Neuronal stem cell (in vitro differentiated cells): ENCODE measurements at places on chromosomes 16 and 17.

GRCh38 chr16:26605626-26606271 is 461.0 kb upstream of the C16orf82 start:
- DNase-seq: no peak

GRCh38 chr17:32936894-32937500 is 9.0 kb downstream of the TMEM98 start:
- DNase-seq: peak; percentile 81

- peak; percentile 90 for DNase-seq
Observed at GRCh38 chr17:82418001-82418986, at the start of the genes HEXD and OGFOD3. TSS of gene HEXD (plus strand) at chr17:82418347. CDS start at chr17:82419800, 1,453 bp downstream. TSS of gene OGFOD3 (minus strand) at chr17:82418586. CDS start at chr17:82418485, 101 bp downstream.

GRCh38 chr16:4656221-4656620 is 31.6 kb downstream of the MGRN1 start:
- DNase-seq: no peak

- DNase-seq: no peak
Observed at GRCh38 chr16:59122262-59122537, 388.1 kb upstream of the GOT2 start.

- no peak for DNase-seq
Observed at GRCh38 chr16:77789085-77790008, 983 bp downstream of the VAT1L start.

DNA sequence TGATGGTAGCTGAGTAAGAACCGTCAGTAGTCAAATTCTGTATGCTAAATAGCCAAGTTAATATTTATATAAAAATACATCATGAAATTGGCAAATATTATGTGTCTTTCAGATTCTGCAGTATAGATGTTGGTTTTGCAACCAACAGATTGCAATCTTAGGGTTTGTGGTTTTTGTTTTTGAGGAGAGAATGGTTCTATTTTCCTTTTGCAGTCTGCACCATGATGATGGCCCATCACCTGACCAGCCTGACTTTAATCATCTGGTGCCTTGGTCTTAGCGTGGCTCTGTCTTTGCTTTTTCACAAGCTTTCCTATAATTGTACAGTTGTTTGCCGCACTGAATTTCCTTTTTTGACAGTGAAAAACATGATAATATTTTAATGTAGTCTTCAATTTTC is 50.7 kb downstream of the NUP93 start:
- DNase-seq: no peak

- DNase-seq: no peak
Observed at GRCh38 chr17:73953206-73954033, 250.1 kb upstream of the RPL38 start.

DNA sequence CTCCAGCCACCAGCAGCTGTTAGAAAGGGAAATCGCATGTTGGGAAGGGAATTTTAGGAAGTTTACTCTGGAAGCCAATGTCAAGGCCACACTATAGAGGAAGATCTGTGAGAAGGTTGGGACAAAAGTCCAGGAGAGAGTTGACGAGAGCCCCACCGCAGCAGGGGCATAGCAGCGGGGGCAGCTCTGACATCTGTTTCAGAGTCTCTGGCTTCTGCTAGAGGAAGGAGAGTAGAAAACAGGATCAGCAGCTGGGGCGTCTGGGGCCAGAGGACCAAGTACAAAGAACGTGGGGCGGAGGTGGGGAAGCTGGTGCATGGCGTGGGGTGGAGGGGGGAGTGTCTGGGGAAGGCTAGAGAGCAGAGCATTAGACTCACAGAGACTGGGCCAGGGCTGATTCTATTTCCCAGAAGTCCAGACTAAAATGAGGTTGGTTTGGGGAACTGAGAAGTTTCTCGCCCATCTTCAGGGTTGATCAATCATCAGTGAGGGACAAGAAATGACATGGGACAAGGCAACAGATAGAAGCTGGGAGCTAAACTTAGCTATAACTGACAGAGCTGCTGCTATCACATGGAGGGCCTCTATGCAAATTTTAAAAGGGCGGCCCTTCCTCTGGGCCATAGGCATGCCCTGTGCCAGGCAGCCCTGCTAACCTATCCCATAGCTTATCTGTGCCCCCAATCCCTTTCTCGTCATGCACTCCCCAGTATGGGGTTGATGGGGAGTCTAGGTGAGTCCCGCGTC is 1.2 kb downstream of the RABEP2 start:
- DNase-seq: no peak

- DNase-seq: no peak
Observed at GRCh38 chr17:7705269-7706255, 560 bp downstream of the EFNB3 start.

DNA sequence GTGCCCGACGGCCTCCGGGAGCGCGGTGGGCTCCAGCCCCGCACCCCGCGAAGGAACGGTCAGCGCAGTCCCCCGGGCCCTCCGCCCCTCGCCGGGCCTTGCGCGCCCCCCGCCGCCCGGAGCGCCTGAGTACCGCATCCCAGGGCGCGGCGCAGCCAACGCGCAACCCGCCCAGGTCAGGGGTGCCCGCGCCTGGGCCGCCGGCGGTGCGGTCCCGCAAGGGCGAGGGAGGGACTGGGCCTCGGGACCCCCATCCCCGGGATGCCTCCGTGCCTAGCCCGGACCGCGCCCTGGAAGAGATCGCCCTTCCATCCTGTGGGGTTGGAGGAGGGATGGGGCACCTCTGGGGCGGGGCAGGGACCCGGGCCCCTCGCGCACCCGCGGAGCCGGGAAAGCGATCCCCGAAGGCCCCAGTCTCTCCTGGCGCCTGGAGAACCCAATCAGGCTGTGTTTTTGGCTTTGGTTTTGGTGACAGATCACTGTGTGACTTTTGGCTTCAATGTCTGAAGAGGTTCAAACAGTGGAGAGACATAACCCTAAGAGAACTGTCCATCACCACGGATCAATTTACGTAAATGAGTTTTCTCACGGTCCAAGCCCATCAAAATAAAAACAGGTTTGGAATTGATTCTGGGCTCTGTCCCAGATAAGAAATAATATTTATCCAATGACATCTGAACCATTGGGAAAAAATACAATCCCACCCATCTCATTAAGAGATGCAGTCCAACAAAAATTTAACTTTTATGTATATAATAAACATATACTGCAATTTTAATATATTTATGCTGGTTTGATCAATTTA is 17.8 kb downstream of the ENPP7 start:
- DNase-seq: no peak

GRCh38 chr17:42459256-42459800 is 650 bp downstream of the ATP6V0A1 start:
- no peak for DNase-seq

- DNase-seq: no peak
Observed at GRCh38 chr16:66948134-66948836, 12.8 kb upstream of the CES3 start.

DNA sequence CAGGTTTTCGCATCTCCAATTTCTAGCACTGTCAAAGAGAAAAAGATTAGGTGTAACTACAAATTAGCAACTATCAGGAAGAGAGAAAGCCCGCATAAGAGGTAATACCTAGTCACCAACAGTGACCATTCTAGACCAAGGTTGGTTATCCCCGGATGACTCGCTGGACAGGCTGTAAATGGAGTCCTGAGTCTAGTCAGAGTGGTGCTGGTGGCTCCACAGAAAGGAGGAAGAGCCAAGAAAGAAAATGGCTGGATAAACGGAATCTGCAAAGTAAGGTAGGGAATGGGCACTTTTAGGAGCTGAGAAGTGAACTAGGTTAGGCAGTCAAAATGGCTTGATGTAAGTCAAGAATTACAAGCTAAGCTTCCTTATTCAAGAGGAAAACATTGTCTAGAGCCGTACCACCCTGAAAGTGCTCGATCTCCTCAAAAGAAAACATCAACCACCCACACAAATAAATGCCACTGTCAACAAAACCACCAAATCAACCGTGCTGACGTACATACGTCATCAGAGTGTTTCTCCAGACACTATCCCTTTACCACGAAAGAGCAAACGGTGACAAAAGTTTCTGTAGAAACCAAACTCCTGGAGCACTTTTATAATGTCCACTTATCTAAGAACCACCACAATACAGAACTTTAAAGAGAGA is 2.2 kb downstream of the GSPT1 start:
- no peak for DNase-seq

DNA sequence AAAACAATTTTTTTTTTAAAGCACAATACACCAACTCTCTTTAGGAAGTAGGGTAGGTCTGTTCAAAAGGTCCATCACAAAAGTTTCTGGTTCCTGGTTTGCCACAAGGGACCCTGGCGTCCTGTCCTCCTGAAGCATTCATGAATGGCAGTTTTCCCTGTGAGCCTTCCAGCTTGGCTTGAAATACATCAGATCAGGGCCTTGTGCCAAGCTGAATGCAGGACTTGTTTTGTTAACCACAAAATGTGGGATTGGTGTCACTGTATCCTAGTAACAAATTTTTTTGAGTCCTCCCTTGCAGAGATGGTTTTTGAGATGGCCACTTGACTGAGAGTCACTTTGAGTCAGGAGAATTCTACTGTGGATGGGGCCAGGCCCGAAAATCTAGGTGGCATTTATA is 3.9 kb downstream of the GNAO1 start:
- DNase-seq: no peak

- no peak for DNase-seq
Observed at GRCh38 chr17:34645594-34645993, 66.2 kb downstream of the TMEM132E start.

DNA sequence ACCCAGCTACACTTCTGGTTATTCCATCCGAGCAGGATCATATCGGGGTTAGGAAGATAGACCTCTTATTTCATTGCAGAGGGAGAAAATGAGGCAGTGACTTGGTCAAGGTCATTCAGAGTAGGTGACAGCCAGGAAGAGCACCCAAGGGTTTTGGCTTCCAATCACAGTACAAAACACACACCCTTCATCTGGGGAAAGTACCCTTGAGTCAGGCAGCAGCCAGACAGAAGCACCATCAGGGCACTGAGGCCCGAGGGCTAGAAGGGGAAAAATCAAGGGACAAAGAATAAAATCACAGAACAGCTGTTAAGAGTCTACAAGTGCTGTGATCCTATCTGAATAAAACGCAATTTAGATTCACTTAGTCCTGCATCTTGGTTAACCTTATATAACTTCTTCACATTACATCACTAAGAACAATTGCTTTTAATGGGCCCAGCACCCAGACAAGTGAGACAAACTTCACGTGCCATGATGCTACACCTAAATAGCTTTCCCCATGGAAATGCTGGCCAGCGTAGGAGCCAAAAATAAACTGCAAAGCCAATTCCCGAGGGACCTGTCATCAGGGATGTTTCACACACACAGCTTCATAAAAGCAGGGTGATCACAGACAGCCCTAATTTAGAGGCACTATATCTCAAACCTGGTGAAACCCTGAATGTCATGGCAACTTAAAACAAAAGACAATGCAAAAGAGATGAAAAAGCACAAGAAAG is 4.9 kb downstream of the UBE2O start:
- no peak for DNase-seq

GRCh38 chr17:35804658-35805192 is 4.6 kb upstream of the TAF15 start:
- peak; percentile 48 for DNase-seq

GRCh38 chr16:76373998-76374397 is 96.8 kb downstream of the CNTNAP4 start:
- no peak for DNase-seq

- no peak for DNase-seq
Observed at GRCh38 chr16:3317315-3317999, 12.2 kb downstream of the ZNF75A start.

GRCh38 chr17:8122924-8123694 is 797 bp downstream of the HES7 start:
- DNase-seq: peak; percentile 27

- no peak for DNase-seq
Observed at GRCh38 chr17:8791910-8792270, 7.3 kb downstream of the MFSD6L start.

DNA sequence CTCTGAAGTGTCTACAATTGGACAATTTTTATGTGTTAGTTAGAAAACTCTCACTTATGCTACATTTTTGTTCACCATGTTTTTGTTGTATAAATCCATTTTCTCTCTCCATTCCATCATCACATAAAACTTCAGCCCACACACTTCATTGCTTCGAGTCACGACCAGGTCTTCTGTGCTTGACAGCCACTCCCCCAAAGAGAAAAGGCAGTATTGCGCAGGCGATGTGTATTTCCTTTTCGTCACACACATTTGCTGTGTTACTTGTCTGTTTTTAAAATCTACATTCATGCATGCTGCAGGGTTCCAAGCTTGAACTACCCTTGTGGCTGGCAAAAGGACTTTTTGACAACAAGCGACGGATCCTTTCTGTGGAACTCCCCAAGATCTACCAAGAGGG is 10.5 kb downstream of the GINS3 start:
- DNase-seq: no peak

DNA sequence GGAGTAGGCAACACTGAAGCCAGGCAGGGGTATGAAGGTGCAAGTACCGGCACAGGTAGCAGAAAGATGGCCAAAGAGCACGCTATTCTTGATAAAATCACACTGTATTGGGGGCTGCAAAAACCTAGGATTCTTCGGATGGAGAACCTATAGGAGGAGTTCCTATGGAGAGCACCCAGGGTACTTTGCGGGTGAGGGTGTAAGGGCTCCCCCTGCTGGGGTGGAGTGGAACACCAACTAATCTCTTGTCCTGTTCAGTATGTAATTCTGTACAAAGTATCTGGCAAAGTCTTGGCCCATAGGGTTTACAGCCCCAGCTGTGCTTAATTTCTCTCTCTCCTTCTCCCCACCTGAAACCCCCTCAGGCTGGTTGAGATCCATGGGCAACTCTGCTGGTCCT is 393.1 kb upstream of the ASIC2 start:
- no peak for DNase-seq

DNA sequence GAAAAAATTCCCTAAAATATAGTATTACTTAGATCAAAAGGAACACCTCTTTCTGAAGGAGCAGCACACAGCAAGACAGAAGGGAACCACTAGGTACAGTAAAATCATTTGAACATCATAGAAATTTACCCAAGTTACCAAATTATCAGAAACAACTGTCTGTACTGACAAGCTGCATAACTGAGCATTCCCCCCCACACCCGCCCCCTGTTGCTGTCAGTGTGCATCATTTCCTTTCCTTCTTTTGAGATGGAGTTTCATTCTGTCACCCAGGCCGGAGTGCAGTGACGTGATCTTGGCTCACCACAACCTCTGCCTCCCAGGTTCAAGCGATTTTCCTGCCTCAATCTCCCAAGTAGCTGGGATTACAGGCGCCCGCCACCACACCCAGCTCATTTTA is 120.7 kb downstream of the TRIM37 start:
- DNase-seq: no peak

GRCh38 chr17:36601303-36602029 is at the start of gene MRM1:
TSS of gene MRM1 (plus strand) at chr17:36601583. CDS start at chr17:36601811, 228 bp downstream.
- peak; percentile 90 for DNase-seq

DNA sequence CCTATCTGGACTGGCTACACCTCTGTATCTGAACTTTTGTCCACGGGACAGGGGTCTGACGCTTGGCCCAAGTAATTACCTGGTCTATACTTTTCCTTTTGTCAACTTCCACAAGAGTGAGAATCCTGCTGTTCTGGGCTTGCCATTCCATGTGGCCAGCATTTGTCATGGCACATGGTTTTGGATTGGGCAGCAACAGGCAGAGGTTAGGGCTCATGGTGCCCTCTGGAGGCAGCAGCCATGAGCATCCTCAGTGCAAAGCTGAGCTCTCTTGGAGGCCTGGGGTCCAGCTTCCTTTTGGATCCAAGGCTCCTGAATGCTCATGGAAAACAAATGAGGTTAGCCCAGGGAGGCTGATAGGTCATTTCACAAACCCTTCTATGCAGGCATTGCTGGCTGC is 7.5 kb upstream of the EDC4 start:
- no peak for DNase-seq

- DNase-seq: no peak
Observed at GRCh38 chr16:31185339-31185738, 5.4 kb downstream of the FUS start.

GRCh38 chr16:10312784-10313724 is 72.8 kb upstream of the ATF7IP2 start:
- no peak for DNase-seq

- no peak for DNase-seq
Observed at GRCh38 chr17:4853208-4853671, 20.1 kb downstream of the MINK1 start.

GRCh38 chr16:56990407-56991286 is 1.3 kb downstream of the NLRC5 start:
- no peak for DNase-seq
